Heart right ventricle (tissue), 16 donors: ENCODE measurements at places on chromosomes 7 and 10.
A peak's percentile ranks its signal among the peaks of the same experiment; 100 is the strongest.

DNA sequence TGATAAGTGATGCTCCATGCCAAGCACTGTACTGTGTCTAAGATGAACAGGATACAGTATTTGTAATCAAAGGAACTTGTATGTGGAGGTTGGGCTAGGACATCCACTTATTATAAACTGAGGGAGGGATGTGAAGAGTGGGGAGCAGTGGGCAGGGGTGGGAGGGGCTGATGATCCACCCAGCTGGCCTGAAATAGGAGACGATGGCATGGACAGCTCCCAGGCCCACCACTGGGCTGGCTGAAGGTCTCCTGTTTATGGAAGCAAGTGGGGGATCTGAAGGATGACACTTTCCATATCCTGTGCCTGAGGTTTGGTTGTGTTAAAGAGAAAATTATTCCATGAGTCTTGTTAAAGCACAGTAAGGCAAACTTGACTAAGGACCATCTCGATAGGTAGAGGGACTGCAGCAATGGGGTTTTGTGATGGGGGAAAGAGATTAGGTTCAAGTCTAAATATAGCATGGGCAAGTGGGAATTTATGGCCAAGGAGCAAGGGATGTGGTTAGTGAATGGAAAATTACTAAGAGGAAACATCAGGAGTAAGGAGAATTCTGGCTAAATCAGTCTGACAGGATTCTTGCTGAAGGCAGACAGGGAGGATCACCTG lies 124.6 kb downstream of the CCNY start:
- DNase-seq: no peak

GRCh38 chr7:7932553-7932952 lies 36.0 kb upstream of the GLCCI1 start:
- DNase-seq: no peak

GRCh38 chr10:82683945-82684344 lies 809.0 kb downstream of the NRG3 start:
- DNase-seq: no peak

DNA sequence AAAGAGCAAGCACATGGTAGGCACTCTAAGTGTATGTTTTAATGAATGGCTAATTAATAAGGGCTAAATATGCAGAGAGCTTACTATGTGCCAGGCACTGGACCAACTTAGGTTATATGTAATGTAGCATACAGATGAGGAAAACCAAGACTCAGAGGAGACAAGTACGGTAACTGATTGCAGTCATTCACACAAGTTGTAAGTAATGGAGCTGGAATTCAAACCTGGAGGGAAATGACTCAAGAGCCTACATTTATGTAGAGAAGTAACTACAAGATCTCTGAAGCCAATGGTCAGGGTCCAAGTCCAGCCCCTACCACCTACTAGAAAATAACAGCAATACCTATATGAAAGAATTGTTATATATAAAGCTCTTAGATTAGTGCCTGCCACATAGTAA lies 97.3 kb upstream of the KCNIP2 start:
- no peak for DNase-seq

GRCh38 chr7:118615-119391 lies 73.6 kb upstream of the FAM20C start:
- DNase-seq: no peak

- no peak for DNase-seq
Measured at GRCh38 chr7:41446606-41447449, 256.1 kb downstream of the INHBA start.

DNA sequence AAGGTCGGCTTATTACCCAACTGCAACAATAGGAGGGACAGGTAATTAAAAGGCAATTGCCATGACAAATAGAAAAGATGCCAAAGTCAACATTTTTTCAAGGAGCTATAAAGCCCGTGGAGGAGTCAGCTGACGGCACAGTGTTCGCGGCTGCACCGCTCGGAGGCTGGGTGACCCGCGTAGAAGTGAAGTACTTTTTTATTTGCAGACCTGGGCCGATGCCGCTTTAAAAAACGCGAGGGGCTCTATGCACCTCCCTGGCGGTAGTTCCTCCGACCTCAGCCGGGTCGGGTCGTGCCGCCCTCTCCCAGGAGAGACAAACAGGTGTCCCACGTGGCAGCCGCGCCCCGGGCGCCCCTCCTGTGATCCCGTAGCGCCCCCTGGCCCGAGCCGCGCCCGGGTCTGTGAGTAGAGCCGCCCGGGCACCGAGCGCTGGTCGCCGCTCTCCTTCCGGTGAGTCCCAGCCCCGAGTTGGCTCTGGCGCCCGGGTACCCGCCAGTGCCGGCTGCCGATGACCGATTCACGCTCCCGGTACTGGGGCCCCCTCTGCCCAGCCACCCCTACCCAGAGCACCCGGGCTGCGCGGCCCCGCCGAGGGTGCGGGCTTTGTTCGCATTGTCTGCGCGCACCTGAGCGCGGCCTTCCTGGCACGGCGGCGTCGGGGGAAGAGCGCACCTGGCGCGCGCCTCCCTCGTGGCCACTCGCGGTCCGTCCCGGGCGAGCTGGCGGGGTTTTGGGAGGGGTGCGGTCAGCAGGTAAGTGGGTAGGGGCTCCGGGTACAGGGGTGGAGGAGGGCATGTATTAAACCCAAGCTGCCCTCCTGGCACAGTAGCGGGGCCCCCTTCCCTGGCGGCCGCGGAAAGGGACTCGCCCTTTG lies at the start of gene VWA2:
Gene VWA2 (plus strand): TSS at position 138 of the 877 bp plus-strand sequence. CDS start 9,460 bp downstream, outside the sequence.
- peak; percentile 14 for DNase-seq

GRCh38 chr10:84820120-84820519 lies 491.7 kb downstream of the CCSER2 start:
- no peak for DNase-seq

DNA sequence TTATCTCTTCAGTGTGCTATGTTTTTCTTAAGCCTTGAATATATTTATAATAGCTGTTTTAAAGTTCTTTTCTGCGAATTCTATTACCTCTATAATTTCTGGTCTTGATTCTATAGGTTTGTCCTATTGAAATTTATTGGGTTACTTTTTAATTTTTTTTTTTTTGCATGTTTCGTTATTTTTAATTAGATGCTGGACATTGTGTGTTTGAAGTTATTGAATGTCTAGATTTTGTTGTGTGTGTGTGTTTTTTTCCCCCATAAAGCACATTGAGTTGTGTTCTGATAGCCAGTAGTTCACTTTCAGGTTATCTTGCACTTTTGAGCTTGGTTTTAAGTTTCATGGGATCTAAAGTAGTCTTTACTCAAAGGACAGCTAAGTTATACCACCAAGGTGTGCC lies 394.9 kb downstream of the RPS24 start:
- no peak for DNase-seq

DNA sequence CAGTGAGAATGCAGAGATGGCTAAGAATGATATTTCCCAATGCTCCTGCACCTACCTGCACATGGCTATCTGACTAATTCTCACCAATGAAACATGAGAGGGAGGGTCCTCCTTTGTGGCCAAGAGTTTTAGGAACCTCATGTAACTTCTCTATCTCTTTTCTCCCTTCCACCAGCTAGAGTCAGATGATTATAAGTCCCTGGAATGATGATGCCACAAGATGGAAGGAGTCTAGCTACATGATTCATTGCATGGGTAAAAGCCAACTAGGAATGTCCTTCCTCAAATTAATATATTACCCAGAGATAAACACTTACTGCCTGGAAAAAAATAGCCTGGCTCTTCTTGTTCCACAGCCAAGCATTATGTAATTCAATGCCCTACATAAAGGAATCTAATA lies 55.1 kb upstream of the AASS start:
- DNase-seq: no peak

DNA sequence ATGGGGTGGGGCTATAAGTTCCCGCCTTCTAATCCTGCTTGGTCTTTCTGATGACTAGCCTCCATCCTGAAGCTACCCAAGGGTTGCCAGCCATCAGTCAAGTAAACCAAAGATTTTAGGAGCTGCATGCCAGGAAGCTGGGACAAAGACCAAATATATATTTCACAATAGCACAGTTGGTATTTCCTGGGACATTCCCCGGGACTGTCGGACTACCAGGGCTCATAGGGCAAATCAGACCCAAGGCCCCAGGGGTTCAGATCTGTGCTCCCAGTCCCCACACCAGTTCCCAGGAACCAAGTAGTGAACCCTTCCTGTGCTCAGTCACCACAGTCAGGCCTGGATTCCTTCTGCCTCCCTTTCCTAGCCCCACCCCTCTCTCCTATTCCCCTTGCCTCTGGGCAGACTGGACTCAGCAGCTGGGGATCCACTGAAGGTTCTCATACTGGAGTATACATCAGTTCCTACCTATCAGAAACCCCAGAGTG lies 5.7 kb upstream of the CXCL12 start:
- DNase-seq: no peak

DNA sequence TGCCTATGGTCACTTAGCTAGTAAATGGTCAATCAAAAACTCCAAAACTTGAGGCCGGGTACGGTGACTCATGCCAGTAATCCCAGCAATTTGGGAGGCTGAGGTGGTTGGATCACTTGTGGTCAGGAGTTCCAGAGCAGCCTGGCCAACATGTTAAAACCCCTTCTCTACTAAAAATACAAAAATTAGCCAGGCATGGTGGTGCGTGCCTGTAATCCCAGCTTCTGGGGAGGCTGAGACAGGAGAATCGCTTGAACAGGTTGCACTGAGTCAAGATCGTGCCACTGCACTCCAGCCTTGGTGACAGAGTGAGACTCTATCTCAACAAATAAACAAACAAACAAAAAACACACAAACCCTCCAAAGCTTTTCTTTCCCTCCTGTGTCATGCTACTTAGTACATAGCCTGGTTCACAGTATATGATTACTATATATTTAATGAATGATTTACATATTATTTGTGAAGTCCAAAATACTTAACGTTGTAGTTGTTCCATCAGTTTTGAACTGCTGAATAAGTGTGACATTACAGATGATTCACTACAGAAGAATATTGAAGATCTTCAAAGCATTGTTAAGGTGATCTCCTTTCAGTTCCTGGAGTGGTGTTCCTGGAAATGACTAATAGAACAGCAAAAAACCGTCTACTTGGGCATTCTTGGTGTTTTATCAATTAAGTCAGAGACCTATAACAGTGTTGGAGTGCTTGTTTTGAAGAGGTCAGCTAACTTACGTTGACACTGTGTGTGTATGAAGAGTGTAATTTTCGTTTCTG lies 72.9 kb downstream of the ADK start:
- no peak for DNase-seq
